LNCaP clone FGC (cell line): ENCODE measurements at places on chromosomes 12 and 14.

DNA sequence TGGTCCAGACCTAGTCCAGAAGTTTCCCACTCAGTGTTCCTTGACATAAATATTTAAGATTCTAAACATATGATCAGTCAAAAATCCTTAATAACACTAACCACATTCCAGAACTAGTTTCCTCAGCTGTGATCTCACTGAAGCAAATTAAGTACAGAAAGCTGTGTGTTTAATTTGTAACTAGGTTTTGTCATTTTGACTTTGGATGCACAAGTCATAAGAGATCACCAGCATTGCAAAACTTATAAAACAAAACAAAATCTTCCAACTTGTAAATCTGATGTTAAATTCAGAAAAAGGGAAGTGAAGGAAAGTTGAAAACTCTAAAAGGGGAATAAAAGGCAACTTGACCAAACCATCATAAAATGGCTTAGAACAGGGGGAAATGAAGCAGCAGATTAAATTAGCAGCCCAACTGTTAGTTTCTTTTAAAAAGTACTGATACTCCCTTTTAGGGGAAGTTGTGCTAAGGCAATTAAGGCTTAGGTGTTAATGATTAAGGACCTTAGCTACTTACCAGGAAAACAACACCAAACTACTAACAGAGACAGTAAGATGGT lies 56.6 kb downstream of the SH2B3 start:
- DNase-seq: no peak

- DNase-seq: peak; percentile 46
Measured at GRCh38 chr12:95623554-95624170, 72.4 kb upstream of the USP44 start.

GRCh38 chr12:15633201-15633600 lies 156.0 kb downstream of the EPS8 start:
- DNase-seq: no peak

DNA sequence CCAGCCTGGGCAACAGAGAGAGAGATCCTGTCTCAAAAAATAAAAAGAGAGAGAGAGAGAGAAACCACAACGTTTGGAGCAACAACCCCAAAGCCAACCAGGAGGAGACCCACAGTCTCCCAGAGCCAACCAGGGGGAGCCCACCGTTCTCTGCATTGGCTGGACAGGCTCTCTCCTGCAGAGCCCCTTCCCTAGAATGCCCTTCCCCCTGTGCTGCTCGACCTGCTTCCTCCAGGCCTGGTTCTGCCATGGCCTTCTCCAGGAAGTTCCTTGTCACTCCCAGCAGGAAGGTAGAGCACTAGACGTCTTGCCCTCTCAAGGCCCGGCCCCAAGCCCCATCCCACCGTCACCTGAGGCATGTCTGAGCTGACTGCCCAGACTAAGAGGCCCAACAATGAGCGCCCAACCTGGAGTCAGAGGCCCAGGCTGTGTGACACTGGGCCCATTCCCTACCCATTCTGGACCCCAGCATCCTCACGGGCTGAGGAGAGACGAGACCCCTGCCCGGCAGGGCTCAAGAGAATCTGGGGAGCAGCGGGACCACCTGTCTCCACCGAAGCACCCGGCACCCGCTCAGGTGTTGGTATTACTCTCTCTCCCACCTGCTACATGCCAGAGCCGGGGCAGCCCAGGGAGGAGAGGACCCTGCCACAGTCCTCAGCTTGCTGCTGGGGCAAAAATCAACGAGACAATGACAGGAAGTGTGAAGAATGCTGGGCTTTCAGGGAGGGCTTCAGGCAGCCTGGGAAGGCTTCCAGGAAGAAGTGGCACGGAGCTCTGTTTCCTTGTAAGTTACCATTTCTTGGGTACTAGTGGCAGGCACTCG lies 61.2 kb downstream of the DIO3 start:
- DNase-seq: no peak

DNA sequence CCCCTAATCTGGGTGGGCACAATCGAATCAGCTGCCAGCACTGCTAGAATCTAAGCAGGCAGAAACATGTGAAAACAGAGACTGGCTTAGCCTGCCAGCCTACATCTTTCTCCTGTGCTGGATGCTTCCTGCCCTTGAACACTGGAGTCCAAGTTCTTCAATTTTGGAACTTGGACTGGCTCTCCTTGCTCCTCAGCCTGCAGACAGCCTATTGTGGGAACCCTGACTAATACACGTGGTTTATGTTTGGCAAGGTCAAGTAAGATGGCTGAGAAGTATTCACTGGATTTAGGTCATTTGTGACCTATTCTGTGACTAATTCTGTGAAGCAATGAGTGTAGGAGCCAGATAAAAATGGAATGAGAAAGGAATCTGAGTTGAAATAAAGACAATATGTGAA lies 11.0 kb downstream of the GPR135 start:
- DNase-seq: no peak

DNA sequence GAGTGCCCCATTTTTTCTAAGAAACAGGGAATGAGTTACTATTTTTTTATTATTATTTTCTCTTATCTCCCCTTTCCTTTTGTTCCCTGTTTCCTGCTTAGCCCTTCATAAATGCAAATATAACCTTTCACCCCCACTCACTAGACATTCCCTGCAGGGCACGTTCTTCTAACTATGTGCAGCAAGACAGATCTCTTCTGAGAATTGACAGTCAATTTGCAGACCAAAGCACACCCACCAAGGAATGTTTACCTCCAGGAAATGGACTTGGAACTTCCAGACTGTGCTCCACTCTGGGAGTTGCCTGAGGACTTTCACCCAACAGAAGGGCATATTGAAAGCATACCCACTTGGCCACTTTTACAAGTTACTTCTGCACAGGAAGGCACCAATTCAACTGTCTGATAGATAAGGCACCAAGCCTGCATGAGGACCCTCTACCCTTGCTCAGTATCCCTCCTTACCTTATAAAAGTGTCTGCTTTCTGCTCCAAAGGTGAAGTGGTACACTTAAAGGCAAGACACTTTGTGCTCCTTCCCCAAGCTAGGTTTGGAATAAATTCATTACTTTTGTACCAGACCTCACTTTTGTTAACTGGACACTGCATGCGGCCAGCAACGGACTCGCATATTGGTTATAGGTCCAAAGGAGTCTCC lies 6.5 kb downstream of the TAS2R19 start:
- DNase-seq: no peak

GRCh38 chr14:56816574-56817391 lies 6.5 kb upstream of the OTX2 start:
- no peak for DNase-seq

DNA sequence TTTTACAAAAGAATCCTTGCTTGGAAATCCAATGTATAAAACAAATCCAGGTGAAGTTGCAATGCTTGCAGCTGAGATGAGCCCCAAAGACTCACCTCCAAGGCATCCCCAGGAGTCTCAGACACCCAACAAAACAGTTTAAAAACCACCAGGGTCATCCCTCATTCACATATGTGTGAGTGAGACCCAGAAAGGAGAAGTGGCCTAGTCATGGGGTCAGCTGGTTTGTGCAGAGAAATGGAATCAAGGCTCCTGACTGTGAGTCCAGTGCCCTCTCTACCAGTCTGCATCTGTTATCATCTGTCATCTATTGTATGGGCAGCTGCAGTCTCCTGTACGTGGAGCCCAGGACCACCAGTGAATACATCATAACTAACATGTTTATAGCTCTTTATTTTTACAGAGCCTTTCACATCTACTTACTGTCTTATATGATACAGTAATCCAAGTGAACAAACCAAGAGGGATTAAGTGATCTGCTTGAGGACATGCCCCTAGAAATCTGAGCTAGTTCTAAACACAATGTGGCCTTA lies 27.1 kb downstream of the PLEKHG7 start:
- DNase-seq: no peak

GRCh38 chr14:75069121-75069810 lies at the start of gene ZC2HC1C:
Gene ZC2HC1C, plus strand, starts transcription at chr14:75069641. Its CDS starts 933 bp downstream, at chr14:75070574.
- DNase-seq: peak; percentile 67

DNA sequence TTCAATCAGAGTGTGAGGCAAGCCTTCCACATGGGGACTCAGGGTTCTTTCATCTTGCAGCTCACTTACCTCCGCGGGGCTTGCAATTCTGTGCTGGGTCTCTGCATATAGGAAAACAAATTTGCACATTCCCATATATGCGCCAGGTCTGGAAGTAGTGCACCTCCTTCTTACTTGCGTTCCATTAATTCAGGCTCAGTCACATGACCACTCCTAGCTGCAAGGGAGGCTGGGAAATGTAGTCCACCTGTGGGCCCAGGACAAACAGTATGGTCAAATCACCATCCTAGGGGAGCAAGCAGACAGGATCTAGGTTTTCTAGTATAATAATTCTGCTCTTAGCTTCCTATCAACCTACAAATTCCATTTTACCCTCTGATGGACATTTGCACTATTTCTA lies 160.4 kb downstream of the AACS start:
- no peak for DNase-seq

DNA sequence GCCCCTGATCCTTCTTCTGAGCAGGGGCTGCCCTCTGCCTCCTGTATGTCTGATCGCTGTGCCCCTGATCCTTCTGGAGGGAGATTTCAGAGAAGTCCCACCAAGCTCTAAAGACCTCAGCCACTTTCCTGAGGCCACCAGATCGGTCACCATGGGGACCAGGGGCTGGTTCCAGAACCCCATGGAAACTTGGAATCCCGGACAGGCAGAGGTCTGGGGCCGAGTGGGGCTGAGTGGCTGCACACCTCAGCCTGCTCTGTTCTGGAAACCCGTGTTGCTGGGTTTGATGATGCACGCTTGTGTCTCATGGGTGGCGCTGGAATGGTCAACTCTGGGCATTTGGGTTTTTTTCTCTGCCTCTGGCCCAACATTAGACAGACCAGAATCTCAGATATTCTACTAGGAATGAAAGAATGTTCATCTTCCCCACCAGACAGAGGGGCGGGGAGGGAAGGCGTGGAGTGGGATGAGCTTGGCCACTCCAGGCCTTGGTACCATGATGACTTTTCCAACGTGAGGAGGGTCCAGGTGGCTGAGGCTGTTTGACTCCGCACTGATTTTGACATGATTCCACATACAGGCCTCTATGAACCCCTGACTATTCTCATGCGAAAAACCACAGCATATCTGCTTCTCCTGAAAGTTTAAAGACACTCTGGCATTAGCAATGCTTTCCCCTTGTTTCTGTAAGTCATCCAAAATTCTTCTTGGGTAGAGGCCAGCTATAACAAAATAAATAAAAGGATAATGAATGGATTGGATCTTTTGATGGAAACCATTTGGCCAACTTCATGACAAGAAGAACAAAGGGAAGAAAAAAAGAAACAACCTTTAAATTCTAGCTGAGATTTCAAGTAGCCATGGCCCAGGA lies 114.5 kb downstream of the ADGRD1 start:
- no peak for DNase-seq

- DNase-seq: no peak
Measured at GRCh38 chr12:19227880-19228210, 98.3 kb downstream of the PLEKHA5 start.

DNA sequence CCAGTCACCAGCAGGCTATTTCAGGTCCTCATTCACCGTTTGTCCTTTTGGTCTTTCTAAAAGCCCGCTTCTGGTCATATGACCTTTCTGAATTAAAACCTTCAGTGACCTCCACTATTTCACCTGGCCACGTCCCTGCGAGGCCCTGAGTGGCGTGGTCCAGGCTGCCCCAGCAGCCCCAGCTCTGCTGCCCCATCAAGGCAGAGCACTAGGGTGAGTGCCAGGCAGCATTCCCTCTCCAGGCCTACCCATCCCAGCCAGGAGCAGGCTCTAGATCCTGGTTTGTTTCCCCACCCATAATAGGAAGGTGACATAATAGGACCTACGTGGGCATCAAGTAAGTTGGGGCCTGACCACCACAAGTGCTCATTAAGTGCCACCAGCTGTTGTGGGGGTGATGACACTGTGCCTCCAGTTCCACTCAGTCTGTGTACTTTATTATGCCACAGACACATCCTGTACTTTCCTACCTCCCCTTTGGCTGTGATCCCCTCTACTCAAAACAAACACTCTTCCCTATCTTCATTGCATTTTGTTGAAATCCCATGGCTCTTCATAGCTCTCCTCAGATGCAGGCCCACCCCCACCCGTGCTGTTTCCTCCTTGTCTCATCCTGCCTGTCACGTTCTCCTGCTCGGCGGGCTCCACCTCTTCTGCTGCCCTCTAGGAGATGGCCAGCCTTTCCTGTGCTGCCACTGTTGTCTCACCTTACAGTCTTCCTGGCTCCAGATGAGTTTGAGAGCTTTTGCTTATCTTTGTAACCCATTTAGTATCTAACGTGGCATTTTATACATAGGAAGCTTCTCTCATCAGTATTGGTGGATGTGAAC lies 21.4 kb downstream of the CKB start:
- DNase-seq: no peak

DNA sequence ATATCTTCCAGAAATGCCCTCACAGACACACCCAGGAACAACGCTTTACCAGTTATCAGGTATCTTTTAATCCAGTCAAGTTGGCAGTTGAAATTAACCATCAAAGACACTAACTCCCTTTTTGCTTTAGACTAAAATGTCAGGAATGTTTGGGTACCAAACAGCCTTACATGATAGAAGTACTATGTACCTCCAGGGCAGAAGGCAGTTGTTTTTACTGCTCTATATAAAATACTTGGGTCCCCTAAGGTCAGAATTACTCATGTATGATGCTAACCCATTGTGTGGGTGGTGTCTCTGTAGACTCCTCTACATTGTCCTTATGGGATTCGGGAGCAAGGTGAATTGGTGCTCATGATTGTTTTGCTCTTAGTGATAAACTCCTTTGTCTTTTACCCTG lies 492.5 kb upstream of the FLRT2 start:
- no peak for DNase-seq

DNA sequence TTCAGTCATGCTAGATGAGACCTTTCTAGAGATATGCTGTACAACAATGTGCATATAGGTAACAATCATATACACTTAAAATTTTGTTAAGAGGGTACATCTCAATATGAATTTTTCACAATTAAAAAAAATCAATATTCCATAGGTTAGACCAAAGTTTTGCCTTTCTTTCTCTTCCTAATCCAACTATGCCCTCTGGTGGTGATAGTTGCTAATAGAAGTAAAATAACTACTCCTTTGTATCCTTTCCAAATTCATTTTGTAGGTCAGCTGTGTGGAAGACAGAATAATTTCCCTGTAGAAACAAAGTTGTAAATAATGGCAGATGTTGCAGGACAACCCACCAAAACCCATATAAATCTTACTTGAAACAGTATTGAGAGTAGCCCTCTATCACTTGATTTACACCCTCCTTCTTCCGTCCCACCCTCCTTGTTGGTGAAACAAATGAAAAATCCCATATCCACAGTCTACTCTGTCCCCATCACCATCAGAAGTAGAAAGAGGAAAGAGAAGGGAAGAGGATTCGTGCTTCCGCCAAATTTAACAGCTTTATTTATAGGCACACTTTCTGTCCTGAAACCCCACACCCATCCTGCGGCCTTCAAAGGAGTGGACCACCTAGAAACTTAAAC lies 34.2 kb upstream of the KICS2 start:
- peak; percentile 30 for DNase-seq
